Activated T-cell treated with anti-CD3 and anti-CD28 coated beads, Interleukin-2, amount 50 U/mL, for 4 hours (primary cell): ENCODE measurements at places on chromosomes 13 and 19.

DNA sequence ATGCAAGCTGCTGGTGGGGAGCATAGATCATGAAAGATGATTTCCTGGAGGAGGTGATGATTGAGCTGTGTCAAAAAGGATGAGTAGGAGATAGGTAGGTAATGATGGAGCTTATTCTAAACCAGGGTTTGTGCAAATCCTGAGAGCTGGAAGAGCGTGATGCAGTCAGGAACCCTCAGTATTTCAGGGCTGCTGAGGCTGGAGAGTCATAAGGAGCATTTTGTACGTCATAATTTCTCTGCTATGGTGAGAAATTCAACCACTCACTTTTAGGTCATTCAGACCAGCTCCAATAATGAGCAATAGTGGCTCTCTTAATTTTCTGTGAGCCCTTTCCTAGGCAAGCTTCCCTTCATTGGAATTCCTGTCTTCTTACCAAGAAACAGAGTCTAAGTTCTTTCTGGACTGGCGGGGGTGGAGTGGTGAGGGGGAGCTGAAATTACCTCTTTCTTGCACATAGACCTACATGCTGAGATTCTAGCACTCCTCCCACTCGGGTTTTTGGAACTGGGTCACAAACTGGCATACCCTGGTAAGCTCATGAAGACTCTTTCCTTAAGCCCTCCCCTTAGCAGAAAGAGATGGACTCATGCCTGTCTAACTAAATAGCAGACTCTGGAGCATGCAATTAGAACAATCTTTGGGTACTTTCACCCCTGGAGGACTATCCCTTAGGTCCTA lies 62.2 kb upstream of the MYCBP2 start:
- DNase-seq, result no peak

- DNase-seq, result no peak
Observed at GRCh38 chr19:34332027-34332760, 32.8 kb upstream of the GPI start.

DNA sequence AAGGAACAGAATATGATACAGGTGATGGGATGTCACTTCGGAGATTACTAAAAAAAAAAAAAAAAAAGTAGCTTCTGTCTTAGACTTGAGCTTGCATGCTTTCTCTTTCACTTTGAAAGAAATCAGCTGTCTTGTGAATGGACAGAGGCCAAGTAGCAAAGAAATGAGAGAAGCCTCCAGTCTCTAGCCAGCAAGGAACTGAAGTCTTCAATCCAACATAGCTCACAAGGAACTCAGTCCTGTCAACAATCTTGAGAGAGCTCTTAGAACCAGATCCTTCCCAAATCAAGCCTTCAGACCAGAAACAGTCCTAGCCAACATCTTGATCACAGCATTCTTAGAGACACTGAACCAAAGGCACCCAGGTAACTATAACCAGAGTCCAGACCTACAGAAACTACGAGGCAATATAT lies 7.7 kb downstream of the N4BP2L2 start:
- no peak for DNase-seq

DNA sequence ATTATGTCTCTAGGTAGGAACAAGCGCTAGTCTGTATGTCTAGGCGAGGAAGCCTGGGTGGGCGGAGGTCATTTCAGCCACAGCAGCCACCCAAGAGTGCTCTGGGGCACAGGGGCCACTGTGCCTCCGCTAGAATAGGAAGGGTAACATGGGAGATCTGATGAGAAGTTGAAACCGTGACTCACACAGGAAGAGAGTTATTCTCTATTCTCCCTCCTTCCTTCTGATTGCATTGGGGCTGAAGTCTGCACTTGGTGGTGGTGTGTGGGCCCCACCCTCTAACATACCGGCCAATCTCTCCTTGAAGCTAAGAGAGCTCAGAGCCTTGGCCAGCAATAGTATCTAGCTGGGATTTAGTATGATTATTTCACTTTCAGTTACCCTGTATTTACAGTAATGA lies 20.3 kb upstream of the GGACT start:
- DNase-seq, result no peak

DNA sequence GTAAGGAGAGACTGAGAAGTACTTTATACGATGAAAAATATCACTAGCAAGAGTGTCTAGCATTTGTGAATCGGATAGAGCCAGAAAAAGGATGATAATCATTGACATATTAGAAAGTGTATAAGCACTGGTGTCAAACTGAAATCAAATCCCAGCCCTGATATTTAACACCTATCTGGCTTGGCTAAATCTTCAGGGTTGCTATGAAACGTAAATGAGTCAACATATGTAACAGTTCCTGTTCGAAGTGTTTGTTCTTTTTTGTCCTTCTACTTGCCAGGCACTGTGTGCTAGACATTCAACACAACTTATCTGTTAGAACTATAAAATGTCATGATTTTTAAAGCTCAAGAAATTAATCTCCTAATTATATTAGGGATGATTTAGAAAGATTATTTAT lies 40.8 kb downstream of the SERPINE3 start:
- no peak for DNase-seq

- DNase-seq, result no peak
Observed at GRCh38 chr13:78701383-78701782, 42.4 kb upstream of the OBI1 start.

DNA sequence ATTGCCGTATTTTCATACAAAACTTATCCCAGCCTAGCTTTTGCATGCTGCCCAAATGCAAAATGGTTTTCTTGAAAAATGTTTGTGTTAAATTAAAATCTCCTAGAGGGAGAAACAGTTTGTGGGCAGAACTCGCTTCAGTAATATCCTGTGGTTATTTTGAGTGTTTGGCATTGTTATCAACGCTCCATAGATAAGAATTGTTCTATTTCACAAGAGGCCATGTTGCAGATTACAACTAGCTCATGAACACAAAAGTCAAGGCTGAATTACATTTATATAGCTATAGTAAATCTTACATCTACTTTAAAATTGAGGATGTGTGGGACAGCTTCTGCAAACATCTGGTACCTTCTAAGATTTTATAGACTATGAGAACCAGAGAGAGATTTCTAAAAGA lies 447.9 kb downstream of the DCT start:
- no peak for DNase-seq

DNA sequence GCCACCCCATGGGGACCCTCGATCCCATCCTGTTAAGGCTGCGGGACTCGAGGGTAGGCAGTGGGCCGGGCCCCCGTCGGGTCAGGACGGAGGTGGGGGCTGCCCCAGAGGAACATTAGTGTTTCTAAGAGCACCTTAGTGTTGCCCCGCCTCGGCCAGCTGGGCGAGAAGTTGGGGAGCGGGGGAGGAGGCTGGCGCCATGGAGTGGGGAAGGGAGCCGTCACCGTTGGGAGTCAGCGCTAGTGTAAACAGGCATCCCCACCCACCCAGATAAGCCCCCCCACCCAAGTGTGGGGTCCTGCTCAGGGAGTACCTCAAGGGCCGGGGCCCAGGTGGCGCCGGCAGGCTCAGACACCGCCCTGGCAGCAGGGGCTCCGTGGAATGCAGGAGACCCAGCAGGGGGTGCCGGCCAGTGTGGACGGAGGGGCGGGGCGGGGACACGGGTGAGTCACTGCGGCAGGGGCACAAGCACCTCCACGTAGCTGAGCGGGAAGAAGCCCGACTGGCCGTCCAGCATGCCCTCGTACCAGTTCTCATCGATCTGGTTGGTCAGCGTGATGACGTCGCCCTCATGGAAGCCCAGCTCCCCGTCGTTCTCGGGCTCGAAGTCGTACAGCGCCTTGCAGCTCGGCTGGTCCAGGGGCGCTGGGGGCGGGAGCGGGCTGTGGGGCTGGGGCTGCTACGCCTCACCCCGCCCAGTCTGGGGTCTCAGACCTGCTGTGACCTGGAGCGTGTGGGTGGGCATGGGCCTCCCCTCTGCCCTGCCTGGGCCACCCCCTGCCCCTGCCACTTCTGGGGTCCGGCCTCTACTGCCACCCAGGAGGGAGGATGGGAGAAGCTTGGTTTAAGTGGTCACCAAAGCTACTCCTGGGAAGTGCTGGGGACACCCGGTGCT lies 18.0 kb downstream of the MPND start:
- DNase-seq, result no peak

DNA sequence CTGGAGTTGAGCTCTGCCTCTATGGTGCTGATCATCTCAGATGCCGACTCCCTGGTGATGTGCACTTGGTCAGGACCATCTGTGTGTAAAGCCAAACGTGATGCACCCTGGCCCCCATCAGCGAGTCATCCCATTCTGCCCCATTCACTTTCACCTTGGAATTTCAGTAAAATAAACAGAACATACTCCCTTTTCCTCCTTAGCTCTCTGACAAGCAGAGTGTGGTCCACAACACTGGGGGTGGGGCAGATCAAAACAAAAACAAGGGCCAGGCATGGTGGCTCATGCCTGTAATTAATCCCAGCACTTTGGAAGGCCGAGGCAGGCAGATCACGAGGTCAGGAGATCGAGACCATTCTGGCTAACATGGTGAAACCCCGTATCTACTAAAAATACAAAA lies 12.3 kb downstream of the CEACAM20 start:
- no peak for DNase-seq

DNA sequence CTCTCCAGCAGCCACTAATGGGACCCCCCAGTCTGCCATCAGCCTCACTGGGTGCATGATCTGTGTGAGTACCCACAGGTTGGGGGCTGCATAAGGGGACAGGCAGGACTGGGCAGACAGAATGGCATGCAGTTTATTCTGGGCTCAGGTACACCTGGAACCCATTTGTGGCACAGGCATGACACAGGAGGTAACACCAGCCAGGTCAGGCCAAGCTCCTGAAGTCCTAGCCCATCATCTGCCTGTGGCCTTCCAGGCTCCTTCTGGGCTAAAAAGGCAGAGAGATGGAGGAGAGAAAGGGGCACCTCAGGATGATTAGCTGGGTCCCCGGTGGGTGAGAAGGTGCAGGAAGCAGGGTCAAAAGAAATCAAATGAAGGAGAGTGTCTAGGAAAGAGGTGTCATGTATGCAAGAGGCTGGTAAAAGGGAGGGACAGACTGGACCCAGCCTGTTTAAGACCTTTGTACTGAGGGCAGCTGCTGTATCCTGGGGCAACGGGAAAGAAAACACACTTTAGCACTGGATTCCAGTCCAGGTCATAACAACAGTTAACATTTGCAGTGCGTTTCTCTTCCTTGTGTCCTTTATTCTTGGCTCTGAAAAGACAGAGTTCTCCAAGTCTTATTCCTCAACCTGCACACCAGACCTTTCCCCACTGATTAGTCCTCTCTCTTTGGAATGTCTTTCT lies 20.2 kb upstream of the DGKH start:
- DNase-seq, result no peak

GRCh38 chr13:70255406-70255991 lies 147.2 kb upstream of the KLHL1 start:
- DNase-seq, result no peak

DNA sequence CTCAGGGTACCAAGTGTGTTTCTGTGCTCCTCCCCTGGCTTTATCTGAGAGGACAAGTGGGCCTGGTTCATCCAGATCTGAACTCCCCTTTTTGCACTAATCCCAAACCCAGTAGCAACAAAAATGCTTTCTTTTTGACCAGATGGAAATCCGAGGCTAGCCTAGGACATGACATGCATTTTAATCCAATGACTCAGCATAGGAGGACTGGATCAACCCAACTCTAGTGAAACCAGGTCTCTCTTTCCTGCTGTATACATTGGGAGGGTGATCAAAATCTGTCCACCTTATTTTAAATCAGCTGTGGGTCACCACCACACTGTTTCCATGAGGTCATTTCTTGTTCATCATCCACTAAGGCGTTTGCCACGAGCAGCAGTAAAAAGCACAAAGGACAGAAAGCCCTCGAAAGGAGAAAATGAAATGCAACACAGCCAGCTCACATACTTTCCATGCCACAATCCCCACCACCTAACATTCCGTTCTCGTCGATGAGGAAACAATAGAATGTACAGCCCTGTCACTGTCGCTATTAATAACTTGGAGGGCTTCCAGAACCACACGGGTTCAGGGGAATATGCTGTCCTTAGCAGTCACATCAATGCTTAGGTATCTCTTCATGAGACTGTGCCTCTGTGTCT lies 543.0 kb downstream of the IRS2 start:
- no peak for DNase-seq

GRCh38 chr19:51681286-51681941 lies 11.7 kb upstream of the SPACA6 start:
- no peak for DNase-seq

DNA sequence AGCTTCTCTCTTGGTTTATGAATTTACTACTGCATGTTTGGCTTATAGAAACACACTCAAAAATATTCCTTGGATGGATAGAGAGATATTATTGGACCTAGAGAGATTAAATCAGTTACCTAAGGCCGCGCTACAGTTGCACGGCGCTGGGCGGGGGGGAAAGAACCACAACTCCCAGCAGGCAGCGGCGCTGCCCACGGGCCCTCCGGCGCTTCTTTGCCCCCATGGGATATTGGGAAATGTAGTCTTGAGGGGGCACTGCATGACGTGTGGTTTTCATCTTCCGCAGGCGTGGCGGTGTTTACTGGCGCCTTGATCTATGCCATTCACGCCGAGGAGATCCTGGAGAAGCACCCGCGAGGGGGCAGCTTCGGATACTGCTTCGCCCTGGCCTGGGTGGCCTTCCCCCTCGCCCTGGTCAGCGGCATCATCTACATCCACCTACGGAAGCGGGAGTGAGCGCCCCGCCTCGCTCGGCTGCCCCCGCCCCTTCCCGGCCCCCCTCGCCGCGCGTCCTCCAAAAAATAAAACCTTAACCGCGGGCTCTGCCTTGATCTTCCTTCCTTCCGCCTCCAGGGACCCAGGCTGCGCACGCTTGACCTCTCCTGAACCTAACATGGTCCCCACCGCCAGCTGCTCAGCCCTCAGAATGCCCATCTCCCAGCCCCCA lies 4.8 kb downstream of the EMP3 start:
- DNase-seq, result peak; percentile 72

GRCh38 chr13:86383561-86383960 lies 584.3 kb upstream of the SLITRK6 start:
- no peak for DNase-seq

- no peak for DNase-seq
Observed at GRCh38 chr19:5828661-5829566, 10.6 kb downstream of the FUT6 start.

- no peak for DNase-seq
Observed at GRCh38 chr13:59495936-59496512, 667.7 kb downstream of the DIAPH3 start.

GRCh38 chr13:80336370-80336769 lies 4.6 kb downstream of the SPRY2 start:
- DNase-seq, result no peak

- no peak for DNase-seq
Observed at GRCh38 chr13:45521297-45521696, 56.6 kb downstream of the COG3 start.

- no peak for DNase-seq
Observed at GRCh38 chr19:4089400-4089908, 22.8 kb upstream of the ZBTB7A start.

DNA sequence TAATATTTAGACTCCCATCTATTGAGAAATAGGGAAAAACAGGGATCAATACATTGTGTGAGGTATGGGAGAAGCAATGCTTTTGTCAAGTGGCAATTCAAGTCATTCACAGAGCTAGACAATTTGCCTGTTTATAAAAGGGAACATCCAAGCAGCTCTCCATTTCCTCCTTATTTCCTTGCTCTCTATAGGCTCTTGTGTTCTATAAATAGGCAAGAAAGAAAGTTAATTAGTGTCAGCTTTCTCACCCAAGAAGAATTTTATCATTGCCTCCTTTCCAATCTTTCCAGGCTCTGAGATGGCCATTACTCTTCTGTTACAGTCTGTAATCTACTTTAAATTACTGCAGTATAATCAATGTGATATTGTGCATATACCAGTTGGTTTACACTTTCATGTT lies 199.9 kb downstream of the LHFPL6 start:
- no peak for DNase-seq

- DNase-seq, result no peak
Observed at GRCh38 chr19:18848878-18849661, 17.3 kb downstream of the UPF1 start.

- DNase-seq, result peak; percentile 82
Observed at GRCh38 chr19:3721131-3721886, 13.1 kb downstream of the TJP3 start.
